ENCODE measurements at places on chromosomes 4 and X. TPM values are rescaled to one million over a fixed set of nuclear protein-coding genes. Genes with fewer than 3 reads are reported as not detected.

DNA sequence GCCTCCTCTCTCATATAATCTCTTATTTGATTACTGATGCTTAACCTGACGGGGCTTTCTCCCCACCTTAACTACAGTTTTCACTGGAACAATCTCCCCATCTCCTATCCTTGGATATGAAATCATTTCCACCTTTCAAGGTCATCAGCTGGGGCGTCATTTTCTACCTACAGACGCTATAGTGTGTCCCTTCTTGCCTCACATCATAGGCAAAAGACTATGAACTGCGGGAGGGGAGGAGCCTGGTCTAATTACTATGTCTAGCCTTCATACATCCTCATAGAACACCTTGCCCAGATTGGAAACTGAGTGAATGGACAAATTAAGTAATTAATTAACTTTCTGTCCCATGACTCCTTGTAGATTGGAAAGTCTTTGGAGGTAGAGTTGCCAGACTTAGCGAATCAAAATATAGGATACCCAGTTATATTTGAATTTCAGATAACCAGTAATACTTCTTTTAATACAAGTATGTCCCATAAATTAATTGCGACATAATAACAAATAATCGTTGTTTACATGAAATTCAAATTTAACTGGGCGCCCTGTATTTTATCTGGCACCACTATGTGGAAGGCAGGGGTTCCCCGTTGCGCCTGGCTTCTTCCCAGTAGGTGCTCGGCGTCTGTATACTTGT is 752 bp upstream of the ATP6AP2 start:
- H3K4me3 ChIP-seq: peak overlapping the region; percentile 67
- H3K27ac ChIP-seq: peak overlapping the region; percentile 89
- H3K36me3 ChIP-seq: no peaks in the 10 kb centered on the region
- peaks cover 9% of the 10 kb centered on the region for H3K27me3 ChIP-seq

GRCh38 chr4:53432528-53433424 is 55.3 kb downstream of the FIP1L1 start:
- H3K4me3 ChIP-seq: no peak overlapping the region
- no peaks in the 10 kb centered on the region for H3K4me1 ChIP-seq
- DNase-seq: no peak
- no peak overlapping the region for H3K27ac ChIP-seq

DNA sequence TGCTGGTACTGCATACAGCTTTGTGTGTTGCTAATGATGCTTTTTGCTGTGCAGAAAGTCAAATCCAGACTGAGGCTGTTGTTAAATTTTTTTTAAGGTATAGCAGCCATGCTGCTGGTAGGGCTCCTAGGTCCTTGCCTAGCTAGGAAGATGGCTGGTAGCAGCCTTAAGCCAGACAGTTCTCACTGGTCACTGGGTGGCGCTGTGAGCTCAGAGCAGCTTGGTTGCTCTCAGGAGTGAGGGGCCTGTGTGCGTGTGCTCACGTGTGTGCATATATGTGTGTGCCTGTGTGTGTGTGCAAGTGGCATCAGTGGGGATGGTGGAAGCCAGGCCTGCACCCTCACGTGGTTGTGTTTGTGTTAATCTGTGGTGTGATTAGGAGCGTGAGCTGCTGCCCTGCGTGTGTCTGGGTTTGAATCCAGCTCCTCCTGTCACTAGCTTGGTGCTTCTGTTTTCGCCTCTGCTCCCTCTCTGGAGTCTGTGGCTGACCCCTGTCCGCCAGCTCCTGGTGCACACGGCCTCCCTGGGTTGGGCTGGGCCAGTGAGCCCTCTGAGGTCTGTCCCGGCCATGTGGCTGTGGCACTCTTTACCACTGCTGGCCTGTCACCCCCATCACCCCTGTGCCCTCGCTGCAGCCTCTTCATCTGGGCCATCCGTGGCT is 46.1 kb downstream of the SORCS2 start:
- H3K27ac ChIP-seq: no peak overlapping the region
- no peak overlapping the region for H3K4me3 ChIP-seq
- no peaks in the 10 kb centered on the region for H3K4me1 ChIP-seq
- H3K36me3 ChIP-seq: no peaks in the 10 kb centered on the region

GRCh38 chr4:304969-305680 is at the start of gene ZNF732:
Gene ZNF732 (minus strand): TSS chr4:305474. CDS start chr4:305310, 164 bp downstream.
- no peaks in the 10 kb centered on the region for H3K36me3 ChIP-seq
- DNase-seq: no peak
- H3K27ac ChIP-seq: no peak within 1 kb of the TSS
- peaks cover 7% of the 10 kb centered on the region for H3K27me3 ChIP-seq
- no peaks in the 10 kb centered on the region for H3K4me1 ChIP-seq
- no peak within 1 kb of the TSS for H3K4me3 ChIP-seq

GRCh38 chr4:39706741-39707511 is 9.0 kb downstream of the UBE2K start:
- H3K4me1 ChIP-seq: peaks cover 34% of the 10 kb centered on the region
- no peaks in the 10 kb centered on the region for H3K27me3 ChIP-seq
- H3K36me3 ChIP-seq: no peaks in the 10 kb centered on the region

DNA sequence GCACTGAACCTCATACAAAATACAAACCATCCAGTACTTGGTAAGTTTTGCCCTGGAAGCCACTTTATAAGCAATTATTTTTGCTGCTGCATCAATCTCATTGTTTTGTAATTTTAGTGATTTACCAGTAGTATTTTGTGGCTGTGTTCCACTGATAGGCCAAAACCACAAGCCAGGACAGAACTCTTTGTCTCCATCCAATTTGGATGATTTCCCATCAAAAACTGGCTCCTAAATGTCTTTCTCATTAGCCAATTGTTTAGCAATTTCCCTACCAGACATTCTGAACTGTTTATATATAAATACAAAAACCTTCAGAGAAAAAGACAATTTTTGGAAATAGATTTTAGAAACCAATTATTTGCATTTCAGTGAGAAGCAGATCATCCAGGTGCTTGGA is 4.4 kb downstream of the GSPT2 start:
- peaks cover under 1% of the 10 kb centered on the region for H3K27me3 ChIP-seq
- H3K4me3 ChIP-seq: no peak overlapping the region
- no peak for DNase-seq
- no peak overlapping the region for H3K27ac ChIP-seq
- no peaks in the 10 kb centered on the region for H3K36me3 ChIP-seq

Gene NAP1L3
- 7.7 TPM for total RNA-seq

DNA sequence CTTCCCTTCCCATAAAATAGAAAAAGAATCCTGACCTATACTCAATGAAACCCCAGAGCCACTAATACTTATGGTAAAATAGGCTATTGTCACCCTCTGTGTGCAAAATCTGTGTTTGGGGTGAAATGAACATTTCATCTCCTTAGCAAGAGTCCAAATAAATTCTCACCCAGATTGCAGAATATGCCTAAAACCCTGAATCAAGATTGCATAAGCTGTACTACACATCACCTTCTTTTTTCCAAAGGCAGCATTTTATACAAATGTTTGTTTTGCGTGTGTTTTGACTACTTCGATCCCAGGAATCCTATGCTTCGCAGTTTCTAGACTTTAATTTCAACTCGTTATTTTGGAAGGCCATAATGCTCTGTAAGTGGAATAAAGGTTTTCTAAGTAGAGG is 12.2 kb upstream of the HADH start:
- H3K4me3 ChIP-seq: no peak overlapping the region
- no peaks in the 10 kb centered on the region for H3K36me3 ChIP-seq
- no peak for DNase-seq
- H3K27me3 ChIP-seq: no peaks in the 10 kb centered on the region
- no peaks in the 10 kb centered on the region for H3K4me1 ChIP-seq

DNA sequence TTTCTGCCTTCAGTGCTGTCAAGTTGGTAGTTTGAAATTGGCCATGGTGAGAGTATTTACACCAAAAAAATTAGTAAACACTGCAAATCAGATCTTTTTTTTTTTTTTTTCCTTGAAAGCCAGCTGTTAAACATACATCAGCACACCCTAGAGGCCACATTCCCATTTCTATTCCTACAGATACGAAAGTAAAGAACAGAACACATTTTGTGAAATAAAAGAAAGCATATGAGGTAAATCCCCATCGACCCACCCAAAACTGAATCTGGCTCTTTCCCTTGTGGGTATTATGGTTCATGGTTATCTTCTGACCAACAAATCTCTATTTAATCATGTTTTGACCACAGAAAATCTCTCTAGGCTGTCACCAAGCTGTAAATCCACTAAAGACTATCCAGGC is 41.8 kb upstream of the AP1AR start:
- H3K4me3 ChIP-seq: no peak overlapping the region
- H3K4me1 ChIP-seq: no peaks in the 10 kb centered on the region
- H3K36me3 ChIP-seq: peaks cover 5% of the 10 kb centered on the region
- no peak overlapping the region for H3K27ac ChIP-seq
- no peak for DNase-seq
- H3K27me3 ChIP-seq: no peaks in the 10 kb centered on the region

DNA sequence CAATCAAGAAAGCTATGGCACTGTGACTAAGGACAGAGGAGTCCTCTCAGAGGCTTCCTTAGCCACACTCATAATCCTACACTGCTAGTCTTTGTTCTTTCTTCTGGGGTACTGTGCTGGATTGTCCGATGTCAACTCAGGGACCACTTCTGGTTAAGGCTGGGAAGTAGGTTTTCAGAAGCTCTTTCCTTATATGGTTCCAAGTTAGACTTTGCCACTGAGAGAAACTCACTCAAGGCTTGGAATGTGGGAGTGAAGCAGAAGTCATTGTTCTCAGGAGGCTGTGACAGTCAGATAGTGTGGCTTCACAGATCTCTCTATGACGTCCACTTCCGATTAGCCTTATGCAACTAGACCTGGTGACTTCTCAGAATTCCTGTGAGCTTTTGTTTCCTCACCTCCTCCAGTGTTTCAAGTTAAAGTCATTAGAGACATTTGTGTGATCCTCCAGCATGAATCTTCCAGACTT is 317.3 kb upstream of the F9 start:
- H3K36me3 ChIP-seq: no peaks in the 10 kb centered on the region
- no peak overlapping the region for H3K4me3 ChIP-seq
- no peaks in the 10 kb centered on the region for H3K4me1 ChIP-seq
- no peak for DNase-seq

DNA sequence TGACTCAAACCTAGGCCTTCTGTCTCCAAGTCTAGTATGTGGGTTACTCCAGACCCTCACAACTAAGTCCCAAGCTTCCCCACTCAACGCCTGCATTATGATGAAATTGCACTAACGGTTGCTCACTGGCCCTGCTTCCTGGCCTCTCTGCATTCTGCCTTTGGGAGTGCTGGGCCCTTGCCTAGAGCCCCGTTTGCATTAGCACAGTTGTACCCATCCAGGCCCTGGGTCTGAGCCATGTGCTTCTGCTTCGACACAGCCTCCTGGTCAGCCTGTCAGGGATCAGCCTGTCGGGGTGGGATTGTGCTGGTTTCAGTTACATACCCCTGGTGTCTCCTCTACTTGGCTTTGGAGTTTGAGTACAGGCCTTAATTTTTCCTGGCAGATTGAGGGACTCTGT is 58.4 kb downstream of the DCUN1D4 start:
- peaks cover 12% of the 10 kb centered on the region for H3K36me3 ChIP-seq
- H3K27me3 ChIP-seq: no peaks in the 10 kb centered on the region
- H3K4me3 ChIP-seq: no peak overlapping the region

DNA sequence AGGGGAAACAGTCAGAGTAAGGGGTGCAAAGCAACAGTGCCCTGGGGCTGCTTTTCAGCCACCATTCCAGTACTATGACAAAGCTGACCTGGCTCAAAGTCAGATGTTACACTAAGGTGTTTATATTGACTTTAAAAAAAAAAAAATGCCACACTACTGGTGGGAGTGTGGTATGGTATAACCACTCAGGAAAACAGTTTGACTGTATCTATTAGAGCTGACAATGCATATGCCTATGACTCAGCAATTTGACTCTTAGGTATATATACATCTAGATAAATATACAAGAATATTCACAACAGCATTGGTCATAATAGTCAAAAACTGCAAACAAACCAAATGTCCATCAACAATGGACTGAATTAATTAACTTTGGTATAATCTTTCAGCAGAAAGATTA is 15.0 kb downstream of the ASB9 start:
- no peak overlapping the region for H3K4me3 ChIP-seq
- H3K27ac ChIP-seq: no peak overlapping the region
- DNase-seq: no peak

Gene SORCS2
- total RNA-seq: 2.2 TPM

GRCh38 chrX:119692191-119693039 is 553 bp downstream of the SEPTIN6 start:
- peak; percentile 66 for DNase-seq
- no peaks in the 10 kb centered on the region for H3K36me3 ChIP-seq
- H3K27me3 ChIP-seq: no peaks in the 10 kb centered on the region
- H3K4me1 ChIP-seq: no peaks in the 10 kb centered on the region

DNA sequence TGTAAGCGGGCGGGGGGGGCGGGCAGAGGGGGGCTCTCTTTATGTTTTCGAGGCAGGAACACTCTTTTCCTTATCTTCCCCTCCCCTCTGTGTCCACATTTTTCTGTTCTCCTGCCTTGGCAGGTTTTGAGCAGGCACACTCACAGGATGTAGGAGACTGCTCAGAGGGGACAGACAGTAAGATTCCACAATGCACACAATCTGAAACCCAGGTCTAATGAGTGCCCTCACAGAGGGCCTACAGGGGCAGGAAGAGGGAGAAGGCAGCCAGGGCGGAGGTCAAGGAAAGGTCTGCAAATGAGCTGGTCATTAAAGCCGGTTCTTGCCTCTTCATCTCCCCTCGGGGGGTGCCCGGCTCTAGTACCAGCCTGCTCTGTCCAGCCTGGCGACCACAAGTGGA is 106.1 kb upstream of the ATP6AP2 start:
- no peaks in the 10 kb centered on the region for H3K36me3 ChIP-seq
- no peak overlapping the region for H3K27ac ChIP-seq
- no peak for DNase-seq
- H3K27me3 ChIP-seq: peaks cover 15% of the 10 kb centered on the region
- no peak overlapping the region for H3K4me3 ChIP-seq

GRCh38 chrX:105323928-105324327 is 103.4 kb upstream of the TEX13A start:
- no peaks in the 10 kb centered on the region for H3K4me1 ChIP-seq
- no peaks in the 10 kb centered on the region for H3K36me3 ChIP-seq
- H3K27ac ChIP-seq: no peak overlapping the region

Gene MAP3K15
- total RNA-seq: 82.5 TPM

Gene JAKMIP1
- 4.5 TPM for total RNA-seq

Gene REELD1
- not detected for total RNA-seq

- no peak for DNase-seq
- no peaks in the 10 kb centered on the region for H3K4me1 ChIP-seq
- no peak overlapping the region for H3K4me3 ChIP-seq
- no peaks in the 10 kb centered on the region for H3K36me3 ChIP-seq
- H3K27ac ChIP-seq: no peak overlapping the region
Measured at GRCh38 chr4:11079171-11079570, 349.5 kb downstream of the HS3ST1 start.

- H3K27ac ChIP-seq: no peak overlapping the region
- H3K27me3 ChIP-seq: peaks cover 27% of the 10 kb centered on the region
- no peaks in the 10 kb centered on the region for H3K36me3 ChIP-seq
- H3K4me3 ChIP-seq: no peak overlapping the region
Measured at GRCh38 chrX:73268463-73268862, 53.8 kb upstream of the NAP1L2 start.
